Mesenchymal stem cell (in vitro differentiated cells and primary cell): ENCODE measurements at places on chromosomes 16 and 17.

- DNase-seq = no peak
Measured at GRCh38 chr16:68517606-68518166, 21.4 kb upstream of the ZFP90 start.

- no peak for DNase-seq
Measured at GRCh38 chr17:32976131-32976530, 15.5 kb upstream of the SPACA3 start.

- DNase-seq = no peak
Measured at GRCh38 chr17:83181991-83182619, 102.7 kb downstream of the METRNL start.

DNA sequence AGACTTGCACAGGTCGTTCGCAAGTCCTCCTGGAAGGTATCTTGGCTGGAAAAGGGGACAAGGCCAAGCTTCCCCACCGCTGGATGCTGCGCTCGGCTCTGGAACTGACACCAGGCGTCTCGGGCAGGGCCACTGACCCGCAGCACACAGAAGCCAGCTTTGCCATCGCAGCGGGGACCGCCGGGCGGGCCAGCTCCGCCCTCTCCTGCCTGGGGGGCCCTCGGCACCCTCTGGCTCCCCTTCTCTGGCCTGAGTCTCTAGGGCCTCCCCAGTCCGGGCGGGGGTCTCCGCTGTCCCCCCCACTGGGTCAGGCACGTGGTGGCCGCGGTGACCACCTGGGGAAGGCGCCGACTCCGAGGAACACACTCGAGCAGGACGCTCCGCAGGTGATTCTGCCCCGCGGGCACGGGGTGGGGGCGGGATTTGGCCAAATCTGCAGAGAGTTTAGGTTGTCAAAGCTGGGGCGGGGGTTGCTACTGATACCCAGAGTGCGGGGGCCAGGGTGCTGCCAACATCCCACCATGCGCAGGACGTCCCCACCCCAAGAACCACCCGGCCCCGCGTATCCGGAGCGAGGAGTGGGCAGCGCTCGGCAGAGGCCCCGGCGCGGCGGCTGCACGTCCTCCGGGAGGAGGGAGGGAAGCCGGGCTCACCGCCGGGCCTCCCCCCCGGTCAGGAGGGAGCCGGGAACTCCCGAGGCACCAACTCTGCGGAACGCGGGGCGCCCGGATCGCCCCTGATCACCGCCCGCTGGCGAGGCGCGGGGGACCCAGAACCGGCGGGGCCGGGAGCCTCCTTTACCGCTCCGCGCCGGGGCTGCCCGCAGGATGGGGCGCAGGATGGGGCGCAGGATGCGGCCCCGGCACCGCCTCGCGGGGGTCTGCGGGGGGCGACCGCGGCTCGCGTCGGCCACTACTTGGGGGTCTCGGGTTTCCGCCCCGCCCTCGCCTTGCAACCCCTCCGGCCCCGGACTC is 744 bp upstream of the METRNL start:
- peak; percentile 24 for DNase-seq

DNA sequence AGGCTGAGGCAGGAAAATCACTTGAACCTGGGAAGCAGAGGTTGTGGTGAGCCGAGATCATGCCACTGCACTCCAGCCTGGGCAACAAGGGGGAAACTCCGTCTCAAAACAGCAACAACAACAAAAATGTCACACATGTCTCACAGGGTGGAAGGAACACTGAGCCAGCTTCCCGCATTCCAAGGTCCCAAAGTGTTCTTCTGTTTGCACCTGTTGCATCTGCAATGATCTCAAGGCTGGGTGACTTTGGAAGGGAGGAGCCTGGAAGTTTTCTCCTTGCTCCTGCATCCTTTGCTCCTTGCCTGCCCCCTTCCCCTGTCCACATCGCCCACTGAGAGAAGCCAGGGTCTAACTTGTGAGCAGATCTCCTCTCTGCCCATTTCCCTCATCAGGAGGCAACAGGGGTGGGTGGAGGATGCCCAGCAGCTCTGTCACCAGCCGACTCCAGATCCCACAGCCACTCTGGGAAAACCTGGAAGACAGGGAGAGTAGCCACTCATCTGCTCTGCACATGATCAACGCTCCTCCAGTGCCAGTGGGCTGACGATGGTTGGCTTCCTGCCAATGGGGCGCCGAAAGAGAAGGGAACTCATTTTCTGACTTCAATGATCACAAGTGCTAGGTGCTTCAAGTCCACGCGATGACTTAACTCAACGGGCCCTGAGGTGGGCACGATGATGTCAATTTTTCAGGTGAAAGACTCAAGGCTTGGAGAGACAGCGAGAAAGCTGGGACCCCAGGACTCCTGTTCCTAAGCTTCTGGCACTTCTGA is 12.6 kb downstream of the CHST6 start:
- no peak for DNase-seq

- DNase-seq = peak; percentile 74
Measured at GRCh38 chr17:46178550-46179214, 14.5 kb downstream of the KANSL1 start.

DNA sequence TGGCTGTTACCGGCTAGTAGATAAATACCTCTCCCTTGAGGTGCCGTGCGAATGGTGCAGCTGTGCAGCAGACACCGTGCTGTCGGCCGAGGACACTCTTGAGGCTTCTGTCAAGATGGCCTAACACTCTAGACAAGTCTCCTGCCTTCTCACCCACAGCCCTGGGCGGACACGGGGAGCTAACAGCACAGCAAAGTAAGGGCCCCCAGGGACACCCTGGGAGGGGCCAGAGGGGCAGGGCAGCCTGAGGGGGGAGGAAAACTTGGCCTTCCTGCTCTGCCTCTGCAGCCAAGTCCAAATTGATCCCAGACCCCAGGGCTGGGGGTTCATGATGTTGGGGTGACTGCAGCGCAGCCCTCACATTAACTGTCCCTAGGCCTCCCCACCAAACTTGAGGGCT is 210.2 kb downstream of the RPTOR start:
- DNase-seq = no peak

GRCh38 chr17:68249354-68249765 is 1.5 kb downstream of the AMZ2 start:
- DNase-seq = no peak

DNA sequence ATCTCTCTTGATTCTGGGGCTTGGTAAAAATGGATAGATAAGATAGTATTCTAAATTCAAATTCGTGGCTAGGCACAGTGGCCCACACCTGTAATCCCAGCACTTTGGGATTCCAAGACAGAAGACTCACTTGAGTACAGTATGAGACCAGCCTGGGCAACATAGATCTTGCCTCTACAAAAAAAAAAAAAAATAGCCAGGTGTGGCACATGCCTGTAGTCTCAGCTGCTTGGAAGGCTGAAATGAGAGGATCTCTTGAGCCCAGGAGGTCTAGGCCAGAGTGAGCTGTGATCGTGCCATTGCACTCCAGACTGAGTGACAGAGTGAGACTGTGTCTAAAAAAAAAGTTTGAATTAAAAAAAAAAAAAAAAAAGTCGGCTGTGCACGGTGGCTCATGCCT is 9.3 kb downstream of the PDP2 start:
- DNase-seq = no peak

GRCh38 chr17:50026837-50027171 is 29.1 kb upstream of the ITGA3 start:
- DNase-seq = peak; percentile 81

- peak; percentile 49 for DNase-seq
Measured at GRCh38 chr16:73878611-73879010, 418.0 kb upstream of the PSMD7 start.

- no peak for DNase-seq
Measured at GRCh38 chr16:51055434-51055833, 95.6 kb downstream of the SALL1 start.

DNA sequence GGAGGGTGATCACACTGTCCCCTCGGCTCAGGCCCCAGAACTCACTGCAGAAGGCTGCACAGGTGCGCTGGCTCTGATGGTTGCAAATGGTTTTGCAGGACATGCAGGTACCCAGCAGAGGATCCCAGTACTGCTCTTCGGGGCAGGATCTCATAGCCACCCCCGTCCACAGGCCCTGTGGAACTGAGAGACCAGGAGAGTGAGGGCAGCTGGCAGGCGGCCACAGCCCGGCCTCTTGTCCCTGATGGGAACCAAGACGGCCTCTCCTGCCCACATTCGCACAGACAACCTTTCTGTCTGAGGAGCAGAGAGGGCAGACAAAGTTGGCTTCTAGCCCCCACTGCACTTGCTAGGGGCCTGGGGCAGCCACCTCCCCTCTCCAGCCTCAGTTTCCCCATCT is 19.5 kb downstream of the TNFRSF13B start:
- DNase-seq = no peak
